ENCODE measurements at places on chromosomes 2 and 18.

DNA sequence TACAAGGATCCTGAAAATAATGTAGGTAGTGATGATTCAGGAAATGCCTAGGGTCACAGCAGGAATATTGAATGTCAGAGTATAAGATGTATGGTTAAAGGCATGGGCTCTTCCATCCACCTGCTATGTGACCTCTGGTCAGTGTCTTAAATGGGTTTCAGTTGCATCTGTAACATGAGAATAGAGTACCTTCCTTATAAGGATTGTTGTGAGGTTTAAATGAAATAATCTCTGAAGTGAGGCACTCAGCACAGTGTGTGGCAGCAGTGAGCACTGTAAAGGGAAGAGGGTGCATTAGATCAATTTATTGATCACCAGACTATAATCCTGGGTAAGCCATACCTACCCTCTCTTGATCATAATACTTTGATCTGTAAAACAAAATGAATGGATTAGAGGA lies 319.1 kb downstream of the SLC4A3 start:
- DNase-seq: no peak

- DNase-seq: no peak
These were observed 57.1 kb upstream of the GPR45 start for GRCh38 chr2:105184420-105184819.

- peak; percentile 23 for DNase-seq
These were observed 12.4 kb downstream of the DYM start for GRCh38 chr18:49447810-49448745.

GRCh38 chr2:240219208-240219890 lies 78.9 kb upstream of the OTOS start:
- DNase-seq: no peak

DNA sequence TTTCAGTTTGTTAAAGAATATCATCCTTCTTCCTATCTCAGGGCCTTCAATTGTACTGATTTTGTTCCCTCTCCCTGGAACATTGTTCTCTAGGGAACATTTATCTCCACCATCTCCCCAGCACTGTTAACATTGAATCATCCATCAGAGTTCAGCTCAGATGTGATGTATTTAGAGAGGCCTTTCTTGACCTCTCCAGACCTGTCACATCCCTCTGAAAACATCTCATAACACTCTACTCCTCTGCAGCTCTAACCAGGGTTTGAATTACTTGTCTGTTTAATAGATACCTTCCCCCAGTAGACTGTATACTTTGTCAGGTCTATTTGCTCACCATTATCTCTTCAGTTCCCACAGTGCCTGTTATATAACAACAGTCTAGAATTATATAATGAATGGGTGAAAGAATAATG lies 98.6 kb downstream of the GALNT1 start:
- DNase-seq: peak; percentile 28

GRCh38 chr2:127873707-127874303 lies 12.0 kb downstream of the AMMECR1L start:
- DNase-seq: no peak

- DNase-seq: no peak
These were observed 41.1 kb upstream of the MGAT5 start for GRCh38 chr2:134212746-134213145.
